Mammary epithelial cell (primary cell): ENCODE measurements at places on chromosomes 11 and 22. TPM values are rescaled to one million over a fixed set of nuclear protein-coding genes. Genes with fewer than 3 reads are reported as not detected.

Gene MUC6
- total RNA-seq: not detected in 2 replicates

Gene SAMM50
- 28.4 and 49.2 TPM in 2 replicates for total RNA-seq

Gene MS4A6A
- total RNA-seq: not detected

Gene KCNJ1
- not detected for total RNA-seq

Gene ZNF408
- total RNA-seq: 12.6 and 15.6 TPM in 2 replicates
